ENCODE measurements at places on chromosomes 2 and 18. TPM values are rescaled to one million over a fixed set of nuclear protein-coding genes. Genes with fewer than 3 reads are reported as not detected.

The CCDC148 gene
- polyA plus RNA-seq, result 0.22 TPM

GRCh38 chr2:209629597-209629996 is 142.0 kb upstream of the UNC80 start:
- DNase-seq, result no peak

DNA sequence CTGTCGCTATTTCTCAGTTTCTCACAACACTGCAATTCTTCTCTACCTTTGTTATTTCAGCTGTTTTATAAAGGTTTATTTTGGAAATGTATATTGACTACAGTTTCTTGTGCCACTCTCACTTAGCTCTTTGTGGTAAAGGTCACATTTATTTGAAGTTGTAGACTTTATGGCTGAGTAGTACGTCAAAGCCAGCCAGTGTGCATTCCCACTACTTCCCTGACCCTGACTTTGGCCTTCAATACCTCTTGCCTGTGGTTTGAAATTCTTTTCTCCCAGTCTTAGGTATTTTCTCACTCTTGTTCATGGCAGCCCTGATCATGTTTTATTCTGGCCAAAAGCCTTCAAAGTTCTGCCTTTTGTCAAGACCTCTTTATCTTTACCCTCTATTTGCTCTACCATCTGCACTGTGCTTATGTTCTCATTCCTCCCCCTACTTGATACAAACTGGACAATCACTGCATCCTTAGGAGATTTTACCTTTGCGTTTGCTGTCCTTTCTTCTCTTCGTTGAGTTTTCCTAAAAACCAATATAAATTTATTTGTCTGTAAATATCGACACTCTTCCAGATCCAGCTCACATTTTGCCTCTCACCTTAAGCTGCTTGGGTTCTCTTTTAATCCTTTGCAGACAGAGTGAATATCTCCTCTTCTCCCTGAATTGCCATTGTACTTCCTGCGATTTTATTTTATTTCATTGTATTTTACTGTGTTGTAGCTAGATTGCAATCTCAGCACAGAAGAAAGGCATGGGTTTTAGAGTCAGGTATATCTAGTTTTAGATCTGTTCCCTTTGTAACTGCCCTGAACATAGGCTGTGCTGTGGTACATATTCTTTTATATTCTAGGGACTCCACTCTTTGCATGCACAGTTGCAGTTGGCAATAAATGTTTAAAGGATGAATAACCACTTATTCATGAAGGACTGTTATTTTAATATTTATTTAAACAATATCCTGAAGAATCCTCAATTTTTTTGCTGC is 31.2 kb downstream of the GULP1 start:
- DNase-seq, result peak; percentile 21

DNA sequence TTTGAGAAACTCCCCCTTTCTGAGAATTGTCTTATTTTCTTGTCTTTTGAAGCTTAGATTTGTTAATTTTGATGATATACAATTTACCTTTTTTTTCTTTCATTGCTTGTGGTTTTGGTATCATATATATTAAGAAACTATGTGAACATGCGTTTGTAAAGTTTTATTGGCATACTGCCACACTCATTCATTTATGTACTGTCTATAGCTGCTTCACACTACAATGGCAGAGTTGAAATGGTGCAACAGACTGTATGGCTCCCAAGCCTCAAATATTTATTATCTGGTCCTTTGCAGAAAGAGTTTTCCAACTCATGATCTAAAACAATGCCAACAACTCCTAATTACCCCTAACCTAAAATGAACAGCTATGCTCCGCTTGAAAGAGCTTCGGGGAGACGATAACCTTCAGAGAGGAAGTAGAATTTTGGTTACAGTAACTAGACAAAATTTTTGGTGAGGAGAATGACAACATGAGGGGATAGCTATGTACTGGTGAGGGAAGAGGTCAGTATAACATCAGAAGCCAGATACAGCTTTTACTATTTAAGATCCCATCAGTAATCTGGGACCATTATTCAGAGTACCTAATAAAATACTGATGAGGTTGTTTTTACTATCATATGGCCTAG is 16.1 kb downstream of the PPP3R1 start:
- DNase-seq, result no peak

DNA sequence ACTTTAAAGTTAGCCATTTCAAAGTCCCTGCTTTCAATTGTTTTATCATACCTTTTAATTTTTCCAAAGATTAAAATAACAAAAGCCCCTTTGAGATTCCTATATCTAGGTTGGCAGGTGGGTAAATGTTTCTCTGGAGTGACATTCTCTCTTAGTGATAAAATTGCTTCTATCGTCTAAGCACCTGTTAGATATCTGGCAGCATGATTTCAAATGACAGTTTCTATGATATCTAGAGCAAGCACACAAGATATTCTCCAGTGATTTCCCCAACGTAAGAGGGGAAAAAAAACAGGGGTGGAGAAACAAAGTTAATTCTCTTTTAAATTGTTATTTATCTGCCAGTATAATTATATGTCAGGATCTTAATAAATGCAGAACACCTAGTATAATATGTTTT is 610.2 kb downstream of the DSC3 start:
- no peak for DNase-seq

- no peak for DNase-seq
Observed at GRCh38 chr2:105521176-105521575, 122.3 kb upstream of the FHL2 start.

DNA sequence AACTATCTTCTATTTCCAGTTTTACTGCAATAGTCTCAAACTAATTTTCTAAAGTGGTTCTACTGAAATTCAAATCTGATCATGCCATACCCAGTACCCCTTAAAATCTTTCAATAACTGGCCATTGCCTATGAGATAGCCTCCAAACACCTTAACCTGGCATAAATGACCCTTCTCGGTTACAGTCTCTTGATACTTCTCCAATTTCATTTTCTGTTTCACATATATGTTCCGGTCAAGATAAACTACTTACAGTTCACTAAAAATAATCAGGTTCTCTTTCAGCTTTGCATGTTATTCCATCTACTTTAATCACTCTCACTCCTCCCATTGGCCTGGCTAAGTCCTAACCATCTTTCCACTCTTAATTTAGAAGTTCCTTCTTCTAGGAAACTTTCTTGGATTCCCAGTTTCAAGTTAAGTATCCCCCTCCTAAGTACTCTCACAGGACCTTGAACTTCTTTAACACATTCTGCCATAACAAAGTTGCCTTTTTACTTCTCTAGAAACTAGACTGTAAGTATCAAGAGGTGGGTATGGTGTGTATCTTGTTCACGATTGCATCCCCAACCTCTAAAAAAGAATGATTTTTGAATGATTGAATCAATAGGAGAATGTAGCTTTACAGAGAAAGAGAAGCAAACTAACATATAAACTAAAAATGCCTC is 110.2 kb upstream of the RBBP8 start:
- DNase-seq, result no peak

Measured in AG04450 (cell line).